ENCODE measurements at places on chromosomes 11 and 22.
A peak's percentile ranks its signal among the peaks of the same experiment; 100 is the strongest.

GRCh38 chr22:49040754-49041467, 786.8 kb downstream of the BRD1 start:
- DNase-seq: no peak

DNA sequence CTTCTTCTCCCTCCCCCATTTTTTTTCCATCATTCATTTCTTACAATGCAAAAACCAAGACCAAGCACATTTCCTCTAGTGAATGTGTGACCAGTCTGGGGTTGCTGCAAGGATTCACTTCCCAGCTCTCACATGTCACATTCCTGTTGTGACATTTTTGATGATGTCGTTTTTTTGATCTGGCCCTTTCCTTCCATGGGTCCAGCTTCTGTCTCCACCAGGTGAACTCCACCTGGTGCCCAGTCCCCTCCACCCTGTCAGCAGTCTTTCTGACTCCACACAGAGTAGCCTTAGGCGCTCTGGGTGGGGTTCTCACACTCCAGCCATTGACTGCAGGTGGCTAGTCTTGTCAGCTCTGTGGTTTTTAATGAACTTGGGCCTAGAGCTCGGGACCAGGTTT, 15.6 kb downstream of the PANX1 start:
- DNase-seq: no peak

DNA sequence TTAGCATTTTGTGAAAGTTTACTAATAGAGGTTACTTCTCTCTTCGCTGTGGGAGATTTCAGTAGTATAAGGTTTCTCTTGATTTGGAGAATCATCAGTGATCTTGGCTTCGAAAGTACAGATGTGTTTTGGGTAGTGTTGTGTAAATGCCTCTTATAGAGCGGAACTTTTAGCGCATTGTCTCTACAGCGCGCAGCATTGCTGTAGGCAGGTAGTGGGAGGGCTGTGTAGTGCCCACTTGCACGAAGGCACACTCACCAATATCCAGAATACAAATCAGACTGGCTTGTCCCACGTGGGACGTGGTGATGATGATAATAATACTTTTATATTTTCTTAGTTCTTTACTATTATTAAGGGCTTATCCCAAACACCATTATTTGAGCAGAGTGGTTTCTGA, 51.4 kb downstream of the FAM83F start:
- DNase-seq: no peak

DNA sequence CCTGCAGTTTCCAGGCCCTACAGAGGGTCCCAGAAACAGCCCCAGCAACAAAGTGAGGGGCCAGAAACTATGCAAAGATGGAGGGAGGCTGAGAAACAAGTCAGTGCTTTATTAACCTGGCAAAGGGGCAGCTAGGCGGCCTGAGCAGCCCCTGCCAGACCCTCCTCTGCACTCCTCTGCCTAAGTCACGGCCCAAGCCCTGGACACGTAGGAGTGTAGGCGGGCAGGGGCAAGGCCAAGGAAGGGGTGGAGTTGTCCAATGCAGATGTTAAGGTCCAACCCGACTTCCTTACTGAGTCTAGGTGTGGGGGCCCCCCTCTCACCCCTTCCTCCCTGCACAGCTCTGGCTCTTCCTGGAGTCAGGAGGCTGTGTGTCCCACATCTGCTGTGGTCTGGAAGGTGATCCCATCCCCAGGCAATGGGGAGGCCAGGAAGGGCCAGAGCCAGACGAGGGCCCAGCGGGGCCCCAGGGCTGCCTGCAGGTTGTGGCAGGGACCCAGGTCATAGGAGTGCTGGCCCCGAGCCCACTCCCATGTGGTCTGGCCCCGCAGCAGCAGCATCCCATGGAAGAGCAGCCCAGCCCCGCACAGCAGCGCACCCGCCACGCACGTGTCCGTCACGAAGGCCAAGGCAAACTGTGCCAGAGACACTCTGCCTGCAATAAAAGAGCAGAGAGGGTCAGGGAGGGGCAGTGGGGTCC, 6.5 kb downstream of the ZDHHC24 start:
- no peak for DNase-seq

GRCh38 chr22:47210686-47211085, 448.2 kb downstream of the TBC1D22A start:
- DNase-seq: no peak

DNA sequence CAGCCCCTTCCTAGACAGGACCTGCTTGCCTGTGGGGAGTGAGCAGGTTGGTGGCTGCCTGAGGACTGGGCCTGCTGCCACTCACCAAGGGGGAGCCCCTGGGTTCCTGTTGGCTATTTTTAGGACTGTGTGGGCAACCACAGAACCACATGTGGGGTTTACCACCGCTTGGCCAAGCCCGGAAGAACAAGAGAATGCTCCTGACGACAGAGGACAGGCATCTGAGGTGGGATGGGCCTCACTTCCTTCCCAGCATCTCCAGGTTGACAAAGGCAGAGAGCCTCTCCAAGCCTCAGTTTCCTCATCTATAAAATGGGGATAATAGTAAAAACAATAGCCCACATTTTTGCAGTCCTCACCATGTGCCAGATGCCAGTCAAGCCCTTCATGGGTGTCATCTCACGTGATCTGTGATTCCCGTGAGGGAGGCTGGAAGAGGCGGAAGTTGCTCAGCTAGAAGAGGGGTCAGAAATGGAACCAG, 43.6 kb downstream of the LRRC32 start:
- DNase-seq: peak; percentile 87

GRCh38 chr22:26447584-26448329, 18.7 kb downstream of the ASPHD2 start:
- no peak for DNase-seq

All from RPMI8226 (cell line).